ENCODE measurements at places on chromosomes 4 and X.

- no peak for DNase-seq
Observed at GRCh38 chrX:54560411-54560810, 30.4 kb downstream of the GNL3L start.

DNA sequence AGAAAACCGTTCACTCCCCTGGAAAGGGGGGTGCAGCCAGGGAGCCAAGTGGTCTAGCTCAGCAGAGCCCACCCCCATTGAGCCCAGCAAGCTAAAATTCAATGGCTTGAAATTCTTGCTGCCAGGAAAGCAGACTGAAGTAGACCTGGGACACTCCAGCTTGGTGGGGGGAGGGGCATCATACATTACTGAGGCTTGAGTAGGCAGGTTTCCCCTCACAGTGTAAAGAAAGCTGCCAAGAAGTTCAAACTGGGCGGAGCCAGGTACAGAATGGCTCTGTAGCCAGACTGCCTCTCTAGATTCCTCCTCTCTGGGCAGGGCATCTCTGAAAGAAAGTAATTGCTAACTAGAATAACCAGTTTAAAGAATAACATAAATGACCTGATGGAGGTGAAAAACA lies 372.3 kb upstream of the F9 start:
- no peak for DNase-seq

DNA sequence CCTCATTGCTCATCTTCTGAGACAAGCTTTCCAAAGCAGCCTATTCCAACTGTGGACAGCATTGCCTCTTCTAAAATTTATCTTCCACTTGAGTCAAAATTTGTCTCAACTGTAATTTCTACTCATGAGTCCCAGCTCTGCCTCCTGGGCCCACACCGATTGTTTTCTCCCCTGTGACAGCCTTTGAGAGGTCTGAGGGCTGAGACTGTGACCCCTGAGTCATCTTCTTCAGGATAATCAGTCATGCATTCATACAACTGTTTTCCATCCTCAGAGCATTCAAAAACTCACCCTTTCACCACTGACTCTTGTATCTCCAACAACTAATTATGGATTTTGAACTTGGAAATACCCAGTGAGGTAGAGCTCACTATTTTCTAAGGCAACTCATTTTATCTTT lies 228.1 kb downstream of the EDA2R start:
- no peak for DNase-seq

DNA sequence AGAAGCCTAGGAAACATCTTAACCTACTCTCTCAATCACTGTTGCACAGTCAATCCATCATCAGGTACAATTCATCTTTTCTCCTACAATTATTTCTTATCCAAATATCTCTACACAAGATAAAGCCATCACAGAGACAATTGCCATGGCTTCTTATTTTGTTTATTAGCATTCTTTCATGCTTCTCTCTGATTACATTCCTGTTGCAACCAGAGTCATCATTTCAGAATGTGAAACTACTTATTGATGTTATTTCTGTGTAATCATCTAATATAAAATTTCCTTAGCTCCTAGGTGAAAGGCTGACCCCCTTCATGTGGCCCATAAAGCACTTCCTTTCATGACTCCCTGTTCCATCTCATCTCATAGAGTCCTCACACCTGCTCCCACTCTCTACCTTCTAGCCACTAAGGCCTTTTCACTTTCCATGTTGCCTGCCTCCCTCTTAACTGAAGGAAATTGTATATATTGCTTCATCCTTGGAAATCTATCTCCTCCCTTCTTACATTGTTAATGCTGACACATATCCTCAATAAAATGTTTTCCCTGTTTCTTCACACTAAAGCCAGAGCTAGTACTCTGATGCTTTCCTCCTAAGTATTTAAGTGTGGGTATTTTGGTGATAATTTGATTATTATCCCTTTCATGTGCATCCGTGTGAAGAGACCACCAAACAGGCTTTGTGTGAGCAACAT lies 829.9 kb downstream of the FAT4 start:
- no peak for DNase-seq

DNA sequence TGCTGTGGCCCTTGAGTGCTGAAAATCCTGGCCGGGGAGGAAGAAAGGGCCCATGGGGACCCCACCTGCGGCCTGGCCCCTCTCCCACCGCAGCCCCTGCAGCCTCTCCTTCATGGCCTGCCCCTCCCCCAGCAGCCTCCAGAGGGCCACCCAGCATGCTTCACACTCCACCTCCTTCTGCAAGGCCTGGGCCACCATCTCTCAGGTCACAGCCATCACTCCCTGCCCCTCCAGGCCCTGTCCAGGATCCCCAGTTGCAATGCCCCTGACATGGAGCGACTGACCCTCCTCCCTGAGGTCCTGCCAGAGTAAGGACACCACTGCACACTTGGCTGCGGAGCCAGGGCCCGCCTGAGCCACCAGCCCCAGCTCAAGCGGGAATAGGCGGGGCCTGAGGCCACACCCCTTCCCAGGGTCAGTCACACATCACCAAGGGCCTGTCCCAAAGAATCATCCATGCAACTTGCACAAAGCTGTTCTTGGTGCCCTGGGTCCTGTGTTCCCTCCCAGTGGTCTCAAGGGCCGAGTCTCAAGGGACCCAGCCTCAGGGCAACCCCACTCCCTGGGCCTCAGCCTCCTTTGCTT lies 32.9 kb downstream of the CCNQ start:
- no peak for DNase-seq

GRCh38 chr4:38323141-38323641 lies 340.8 kb upstream of the KLF3 start:
- DNase-seq = no peak

DNA sequence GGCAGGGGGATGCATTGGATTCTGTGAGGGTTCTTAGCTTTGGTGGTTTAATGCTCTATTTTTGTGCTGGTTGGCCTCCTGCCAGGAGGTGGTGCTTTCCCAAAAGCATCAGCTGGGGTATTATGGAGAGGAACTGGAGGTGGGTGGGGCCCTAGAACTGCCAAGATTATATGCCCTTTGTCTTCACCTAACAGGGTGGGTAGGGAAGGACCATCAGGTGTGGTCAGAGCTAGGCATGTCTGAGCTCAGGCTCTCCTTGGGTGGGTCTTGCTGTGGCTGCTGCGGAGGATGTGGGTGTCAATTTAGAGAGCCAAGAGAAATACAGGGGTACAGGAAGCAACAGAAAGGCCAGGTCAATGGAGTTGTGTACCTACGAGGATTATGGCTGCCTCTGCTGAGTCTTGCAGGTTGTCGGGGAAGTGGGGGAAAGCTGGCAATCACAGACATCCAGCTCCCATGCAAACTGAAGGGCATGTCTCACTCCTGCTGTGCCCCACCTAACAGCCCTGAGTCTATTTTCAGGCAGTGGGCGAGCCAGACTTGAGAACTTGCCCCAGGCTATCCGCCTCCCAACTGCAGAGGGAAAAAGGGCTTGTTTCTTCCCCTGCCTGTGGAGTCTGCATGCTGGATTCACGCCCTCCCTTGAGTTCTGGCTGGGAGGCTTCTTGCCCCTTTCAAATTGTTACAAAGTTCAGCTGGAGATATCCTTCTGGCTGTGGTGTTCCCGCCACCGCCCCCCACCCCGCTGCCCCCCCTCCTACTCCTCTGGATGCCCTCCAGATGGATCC lies 212.0 kb downstream of the COMMD8 start:
- DNase-seq = no peak

DNA sequence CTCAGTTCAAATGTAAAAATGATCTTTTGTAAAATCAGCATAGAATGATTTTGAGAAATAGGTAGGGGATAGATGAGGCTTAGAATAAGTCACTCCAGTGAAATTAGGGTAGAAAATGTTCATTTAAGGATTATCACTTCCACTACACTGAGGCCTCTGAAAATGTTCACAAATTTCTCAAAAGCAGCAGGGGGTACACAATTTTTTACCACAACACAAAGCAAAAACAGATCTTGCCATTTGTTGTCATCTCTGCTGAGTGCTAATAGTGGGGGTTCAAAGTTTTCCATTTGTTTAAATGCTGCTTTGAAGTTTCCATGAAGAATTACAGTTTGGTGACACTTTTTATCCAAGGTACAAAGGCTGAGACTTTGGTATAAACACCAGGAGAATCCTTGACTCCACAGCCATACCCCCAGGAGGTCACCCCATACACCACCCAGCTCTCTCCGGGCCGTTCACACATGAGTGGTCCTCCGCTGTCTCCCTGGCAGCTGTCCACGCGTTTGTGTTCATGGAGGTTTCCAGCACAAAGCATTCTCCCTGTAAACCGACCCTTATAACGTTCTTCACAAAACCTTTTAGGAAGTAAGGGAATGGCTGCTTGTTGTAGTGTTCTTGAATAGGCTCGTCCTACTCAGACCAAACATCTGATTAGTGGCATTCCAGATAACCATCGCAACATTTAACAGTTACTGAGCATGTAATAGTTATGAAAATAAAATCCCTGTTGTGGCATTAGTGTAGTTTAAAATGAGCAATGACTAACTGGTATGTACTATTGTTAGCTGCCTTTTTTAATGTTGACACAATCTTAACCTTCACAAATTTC lies 71.0 kb downstream of the PRSS12 start:
- DNase-seq = peak; percentile 54

GRCh38 chr4:159071969-159072765 lies 30.7 kb upstream of the RAPGEF2 start:
- DNase-seq = no peak
